ENCODE measurements at places on chromosomes 1 and 21.
A peak's percentile ranks its signal among the peaks of the same experiment; 100 is the strongest.

- DNase-seq: no peak
Measured at GRCh38 chr1:56803561-56804156, 15.5 kb downstream of the FYB2 start.

GRCh38 chr1:85407746-85408377 is 57.1 kb downstream of the DDAH1 start:
- DNase-seq: no peak

- DNase-seq: no peak
Measured at GRCh38 chr1:42684139-42684538, 1.9 kb downstream of the YBX1 start.

- no peak for DNase-seq
Measured at GRCh38 chr1:242205622-242206489, 207.0 kb upstream of the MAP1LC3C start.

DNA sequence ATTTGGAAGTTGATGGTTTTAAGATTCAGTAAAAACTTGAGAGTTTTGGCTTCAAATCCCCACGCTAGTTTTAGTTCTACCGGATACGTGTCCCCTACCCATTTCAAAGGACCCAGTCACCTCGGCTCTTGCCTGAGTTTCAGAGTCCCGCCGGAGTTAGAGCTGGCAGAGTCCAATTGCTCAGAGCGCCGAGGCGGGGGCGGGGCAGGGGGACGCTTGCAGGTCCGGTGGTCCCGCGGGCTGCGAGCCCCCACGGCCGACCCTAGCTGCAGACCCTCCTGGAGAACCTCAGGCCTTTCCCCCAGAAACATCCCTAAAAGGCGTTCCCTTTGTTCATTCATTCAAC is 765 bp upstream of the VPS45 start:
- peak; percentile 12 for DNase-seq

- no peak for DNase-seq
Measured at GRCh38 chr1:42214447-42214871, 49.9 kb upstream of the GUCA2A start.

DNA sequence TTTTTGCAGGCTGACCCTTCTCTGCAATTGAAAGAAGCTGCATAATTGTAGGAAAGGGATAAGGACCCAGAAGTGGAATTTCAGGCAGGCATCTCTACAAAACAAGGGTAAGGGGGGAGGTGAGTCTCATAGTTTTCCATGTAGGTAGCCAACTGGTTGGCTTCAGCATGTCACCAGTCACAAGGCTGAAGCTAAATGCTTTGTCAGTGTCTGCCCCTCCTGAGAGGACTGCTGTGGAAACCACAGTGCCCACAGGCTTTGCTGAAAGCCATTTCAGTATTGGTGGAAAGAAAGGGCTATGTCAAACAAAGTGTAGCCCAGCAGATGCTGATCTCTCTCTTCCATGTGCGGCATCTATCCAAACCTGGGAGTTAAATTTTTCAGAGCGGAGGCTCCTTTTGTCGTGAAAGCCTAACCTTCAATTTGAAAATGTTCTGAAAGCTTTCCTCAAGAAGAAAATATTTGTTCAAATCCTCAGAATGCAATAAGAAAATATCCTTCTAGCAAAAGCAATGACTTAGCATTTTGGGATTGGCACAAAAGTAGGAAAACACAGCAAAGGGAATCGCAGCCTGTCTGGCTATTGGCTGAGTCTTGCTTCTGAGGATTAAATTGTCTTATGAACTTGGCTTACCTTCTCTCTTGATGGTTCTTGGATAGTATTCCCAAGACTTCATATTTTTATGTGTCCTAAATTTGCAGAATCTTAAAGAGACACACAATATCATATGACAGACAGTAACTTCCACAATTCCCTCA is 591.7 kb downstream of the PLPP3 start:
- no peak for DNase-seq

GRCh38 chr1:101566883-101567538 is 330.2 kb downstream of the S1PR1 start:
- DNase-seq: no peak

DNA sequence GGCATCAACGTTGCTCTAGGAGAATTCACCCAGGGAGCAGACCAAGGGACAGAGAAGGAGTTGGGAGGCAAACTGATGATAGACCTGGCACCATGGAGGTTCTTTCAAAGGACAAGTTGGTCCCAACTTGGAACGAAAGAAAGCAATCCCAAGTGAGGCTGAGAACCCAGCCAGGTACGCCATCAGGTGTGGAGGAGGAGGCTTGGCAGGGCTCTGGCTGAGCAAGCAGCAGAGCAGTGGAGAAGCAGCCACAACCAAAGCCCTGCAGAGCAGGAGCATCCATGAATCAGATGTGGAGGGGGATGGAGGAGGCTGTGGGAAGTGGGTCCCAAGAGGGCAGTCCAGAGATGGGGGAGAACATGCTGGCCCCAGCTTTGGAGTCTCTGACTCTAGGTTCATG is 36.3 kb upstream of the RBM15 start:
- no peak for DNase-seq

- DNase-seq: peak; percentile 13
Measured at GRCh38 chr1:185603158-185603557, 131.0 kb upstream of the HMCN1 start.

- DNase-seq: no peak
Measured at GRCh38 chr1:182351790-182352364, 39.7 kb downstream of the GLUL start.

DNA sequence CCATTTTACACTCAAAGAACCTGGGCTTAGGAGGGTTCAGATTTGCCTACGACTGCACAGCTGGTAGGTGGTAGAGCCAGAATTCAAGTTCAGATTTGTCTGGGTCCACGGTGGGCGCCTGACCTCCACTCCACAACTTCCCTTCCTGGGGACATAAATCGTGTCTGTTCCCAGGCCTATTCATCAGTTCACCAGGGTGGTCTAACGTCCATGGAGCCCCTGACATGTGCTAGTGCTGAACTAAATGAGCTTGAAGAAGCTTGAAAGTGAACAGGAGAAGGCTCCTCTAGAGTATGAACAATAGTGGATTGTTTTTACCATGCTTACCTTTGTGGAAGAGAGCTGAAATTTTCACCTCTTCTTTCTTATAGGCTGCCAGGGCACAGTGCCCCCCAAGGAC is 32.5 kb upstream of the KIF1B start:
- DNase-seq: no peak

GRCh38 chr21:46125846-46126301 is 28.0 kb downstream of the COL6A2 start:
- DNase-seq: no peak

GRCh38 chr1:68313735-68314134 is 81.4 kb upstream of the WLS start:
- no peak for DNase-seq

DNA sequence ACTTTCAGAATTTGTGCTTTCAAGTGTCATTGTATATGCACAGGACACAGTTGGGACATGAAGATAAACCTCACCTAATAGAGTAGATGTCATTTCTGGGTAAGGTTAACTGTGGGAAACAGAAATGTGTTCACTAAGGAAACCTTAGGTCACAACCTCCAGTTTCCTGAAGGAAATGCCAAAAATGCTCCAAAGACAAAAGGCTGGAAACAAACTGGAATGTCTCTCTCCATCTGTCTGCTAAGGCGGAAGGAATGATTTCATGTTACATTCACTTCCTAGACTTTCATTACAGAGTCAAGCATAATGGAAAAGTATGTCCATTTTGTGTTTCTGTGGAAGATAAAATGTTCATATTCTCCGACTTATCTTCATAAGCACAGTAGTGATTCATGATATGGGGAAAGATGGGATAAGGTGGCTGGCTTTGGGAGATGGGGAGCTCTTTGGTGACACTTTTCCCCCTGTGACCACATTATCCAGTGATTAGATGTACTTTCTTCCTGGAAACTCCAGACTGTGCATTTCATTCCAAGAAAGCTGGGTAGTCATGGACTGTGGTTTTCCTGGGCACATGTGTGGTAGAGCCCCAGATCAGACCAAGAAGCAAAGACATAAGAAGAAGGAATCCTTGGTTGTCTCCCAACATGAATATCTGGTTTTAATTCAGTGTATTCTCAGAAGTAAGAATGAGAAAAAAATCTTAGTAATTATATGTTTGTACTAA is 5.7 kb downstream of the S1PR1 start:
- no peak for DNase-seq

DNA sequence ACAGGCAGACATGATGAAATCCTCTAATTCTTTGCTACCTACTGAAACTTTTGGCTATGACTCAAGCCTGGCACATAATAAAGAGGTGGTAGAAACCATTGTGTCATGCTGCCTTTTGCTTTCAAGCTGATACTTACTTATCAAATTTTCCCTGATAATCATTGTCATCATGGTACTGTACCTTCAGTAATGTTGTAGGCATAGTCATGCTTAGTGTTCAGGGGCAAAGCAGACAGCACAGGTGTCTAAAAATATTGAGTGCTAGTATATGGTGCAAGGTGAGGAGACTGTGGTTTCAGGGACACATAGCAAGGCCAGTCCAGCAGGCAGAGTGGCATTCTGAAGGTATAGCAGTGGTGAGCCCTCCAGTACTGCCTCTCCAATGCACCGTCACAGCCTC is 226.9 kb upstream of the DEPDC1 start:
- DNase-seq: no peak

- no peak for DNase-seq
Measured at GRCh38 chr1:95195046-95195445, 39.0 kb upstream of the RWDD3 start.

GRCh38 chr21:27371975-27372331 is 405.1 kb upstream of the ADAMTS5 start:
- DNase-seq: no peak

GRCh38 chr1:162857850-162858249 is 3.1 kb downstream of the CCDC190 start:
- DNase-seq: no peak

GRCh38 chr1:16165073-16165364 is 9.2 kb upstream of the EPHA2 start:
- DNase-seq: no peak

- DNase-seq: no peak
Measured at GRCh38 chr1:79259390-79260336, 253.1 kb upstream of the ADGRL4 start.

DNA sequence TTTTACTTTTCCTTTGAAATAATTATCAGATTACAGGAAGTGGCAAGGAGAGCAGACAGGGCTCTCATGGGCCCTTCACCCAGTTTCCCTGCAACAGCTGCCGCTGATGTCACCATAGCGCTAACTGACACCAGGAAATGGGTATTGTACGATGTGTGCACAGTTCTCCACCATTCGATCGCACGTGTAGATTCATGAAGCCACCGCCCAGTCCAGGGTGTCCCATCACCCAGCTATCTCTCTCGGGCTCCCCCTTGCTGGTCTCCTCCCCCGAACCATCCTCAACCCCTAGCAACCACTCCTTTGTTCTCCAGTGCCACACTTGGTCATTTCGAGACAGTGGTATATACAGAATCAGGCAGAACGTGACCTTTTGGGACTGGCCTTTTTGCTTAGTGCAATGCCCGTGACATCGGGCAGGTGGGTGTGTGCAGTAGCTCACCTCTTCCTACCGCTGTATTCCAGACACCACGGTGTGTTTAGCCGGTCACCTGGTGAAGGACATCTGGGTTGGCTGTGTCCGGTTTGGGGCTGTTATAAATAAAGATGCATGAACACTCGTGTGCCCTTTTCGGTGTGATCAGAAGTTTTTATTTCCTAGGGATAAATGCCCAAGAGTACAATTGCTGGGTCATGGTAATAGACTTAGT is 118.4 kb downstream of the CRYAA start:
- DNase-seq: peak; percentile 19

GRCh38 chr1:50481142-50481736 is 58.0 kb upstream of the DMRTA2 start:
- no peak for DNase-seq

DNA sequence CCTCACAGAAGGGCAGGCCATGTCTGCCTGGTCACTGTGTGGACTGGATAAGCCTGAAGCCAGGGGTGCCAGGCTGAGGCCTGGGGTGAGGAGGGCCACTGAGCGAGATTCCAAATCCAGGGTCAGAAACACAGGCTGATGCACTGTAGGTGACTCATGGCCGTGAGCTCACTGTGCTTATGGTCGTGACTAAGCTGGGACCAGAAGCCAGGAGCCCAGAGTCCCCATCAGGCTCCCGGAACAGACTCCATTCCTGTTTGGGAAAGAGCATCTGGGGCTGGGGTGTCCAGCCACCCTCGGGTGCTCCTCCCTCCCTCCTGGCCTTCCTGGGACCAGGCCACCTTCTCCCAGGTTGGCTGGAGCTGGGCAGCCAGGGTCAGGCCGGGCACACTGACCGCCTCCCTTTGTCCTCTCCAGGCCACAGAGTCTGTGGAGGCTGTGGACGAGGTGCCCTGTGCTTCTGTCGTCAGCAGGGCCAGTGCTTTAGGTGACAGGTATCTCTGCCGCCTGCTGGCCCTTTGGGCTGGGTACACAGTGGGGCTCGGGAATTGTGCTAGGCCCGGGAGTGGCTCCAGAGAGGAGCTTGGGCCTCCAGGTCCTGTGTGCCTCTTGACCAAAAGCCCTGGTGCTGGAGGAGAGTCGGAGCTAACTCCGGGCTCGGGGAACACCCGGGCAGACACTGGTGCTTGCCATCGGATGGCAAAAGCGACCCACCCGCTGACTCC is 36.7 kb downstream of the AJAP1 start:
- no peak for DNase-seq

- no peak for DNase-seq
Measured at GRCh38 chr1:204769997-204770396, 84.5 kb upstream of the LRRN2 start.

DNA sequence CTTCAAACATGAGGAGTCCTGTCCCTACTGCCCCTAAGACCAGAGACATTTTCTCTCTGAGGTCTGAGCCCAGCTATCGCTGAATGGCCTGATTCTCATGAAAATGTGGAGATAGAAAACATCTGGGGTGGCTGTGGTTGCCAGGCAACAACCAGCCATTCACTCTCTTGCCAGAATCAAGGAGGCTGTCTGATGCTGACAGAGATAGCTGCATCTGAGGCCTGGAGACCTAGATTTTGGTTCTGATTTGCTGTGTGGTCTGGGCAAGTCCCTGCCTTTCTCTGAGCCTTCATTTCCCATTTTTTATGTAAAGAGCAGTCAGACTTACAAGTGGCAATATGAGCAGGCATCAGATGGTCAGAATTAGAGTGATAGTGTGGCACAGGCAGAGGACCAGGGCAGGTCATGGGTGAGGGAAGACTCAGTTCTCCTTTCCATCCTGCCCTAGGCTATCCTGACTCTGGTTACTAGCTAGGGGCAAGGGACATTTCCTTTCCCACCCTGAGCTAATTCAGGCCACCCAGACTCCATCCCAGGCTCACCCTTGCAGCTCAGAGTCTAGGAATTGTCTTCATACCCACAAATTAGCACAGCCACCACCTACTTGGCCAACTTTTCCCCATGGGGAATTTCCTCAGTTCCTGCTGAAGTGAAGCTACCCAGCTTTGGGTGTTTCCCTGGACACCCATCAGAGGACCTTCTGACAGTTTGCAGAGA is 20.0 kb upstream of the RNF19B start:
- peak; percentile 48 for DNase-seq

DNA sequence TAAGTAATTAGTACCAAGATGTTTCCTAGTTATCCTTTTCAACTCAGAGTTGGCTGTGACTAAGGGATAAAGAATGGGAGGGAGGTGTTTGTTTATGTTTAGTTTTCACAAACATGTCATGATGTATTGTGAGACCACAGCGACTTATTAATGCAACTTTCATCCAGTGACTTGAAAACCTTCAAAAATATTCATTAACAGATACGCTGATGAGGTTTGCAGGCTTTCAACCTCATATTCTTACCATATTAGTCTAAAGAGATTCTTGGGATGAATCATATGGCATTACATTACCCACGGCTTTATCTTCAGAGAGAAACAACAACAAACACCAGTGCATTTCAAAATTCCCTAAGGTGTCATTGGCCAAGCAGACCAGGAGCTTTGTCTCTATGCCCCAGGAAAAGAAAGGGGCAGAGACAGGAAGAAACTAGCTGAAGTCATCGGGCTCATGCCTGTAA is 36.4 kb downstream of the PALMD start:
- DNase-seq: no peak

- DNase-seq: peak; percentile 84
Measured at GRCh38 chr1:173410794-173411236, 66.3 kb upstream of the PRDX6 start.
